ENCODE measurements at places on chromosomes 7 and 10.
A peak's percentile ranks its signal among the peaks of the same experiment; 100 is the strongest.

- no peak for DNase-seq
Measured at GRCh38 chr7:155785536-155785935, 26.7 kb downstream of the SHH start.

DNA sequence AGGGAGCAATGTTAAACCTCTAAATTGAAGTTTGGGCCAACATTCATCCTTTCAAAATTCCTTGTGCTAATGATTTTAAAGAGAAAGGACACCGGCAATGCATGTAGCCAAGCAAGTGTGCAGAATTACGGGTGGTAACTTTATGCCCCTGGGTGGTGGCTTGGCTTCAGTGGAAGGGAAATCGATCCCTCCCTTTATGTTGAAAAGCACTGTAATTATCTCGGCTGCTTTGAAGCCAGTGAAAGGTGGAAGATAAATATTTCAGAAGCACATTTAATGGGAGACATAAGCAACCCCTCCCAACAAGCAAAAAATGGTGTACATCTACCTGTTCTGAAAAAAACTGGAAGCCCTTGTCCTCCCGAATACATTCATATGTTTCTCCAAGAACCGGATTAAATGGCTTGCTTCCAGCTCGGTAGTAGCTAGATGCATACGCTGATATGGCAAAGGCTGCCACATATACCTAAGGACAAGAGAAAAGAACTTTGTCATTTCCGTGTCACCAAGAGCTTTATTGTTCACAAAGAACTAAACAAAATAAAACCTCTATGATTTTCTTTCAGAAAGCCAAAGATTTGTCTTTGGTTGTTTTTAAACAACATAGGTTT, 73.3 kb upstream of the GSDME start:
- no peak for DNase-seq

- DNase-seq = peak; percentile 3
Measured at GRCh38 chr10:71213127-71213621, 804 bp downstream of the UNC5B start.

DNA sequence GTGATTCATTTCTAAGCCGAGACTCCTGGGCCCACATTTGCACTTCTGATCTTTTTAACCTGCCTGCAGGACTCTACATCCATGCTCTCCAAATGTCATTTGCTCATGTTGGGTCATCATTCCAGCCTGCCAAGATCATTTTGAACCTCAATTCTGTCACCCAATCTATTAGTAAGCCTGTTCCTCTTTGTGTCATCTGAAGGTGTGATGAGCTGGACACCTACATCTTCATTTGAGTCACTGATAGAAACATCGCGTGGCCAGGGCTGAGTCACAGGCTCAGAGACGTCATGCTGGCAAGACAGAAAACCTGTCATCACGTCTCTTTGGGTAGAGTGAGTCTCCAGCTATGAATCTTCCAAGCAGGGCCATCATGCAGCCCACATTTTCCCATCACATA, 65.3 kb upstream of the SLF2 start:
- DNase-seq = no peak

DNA sequence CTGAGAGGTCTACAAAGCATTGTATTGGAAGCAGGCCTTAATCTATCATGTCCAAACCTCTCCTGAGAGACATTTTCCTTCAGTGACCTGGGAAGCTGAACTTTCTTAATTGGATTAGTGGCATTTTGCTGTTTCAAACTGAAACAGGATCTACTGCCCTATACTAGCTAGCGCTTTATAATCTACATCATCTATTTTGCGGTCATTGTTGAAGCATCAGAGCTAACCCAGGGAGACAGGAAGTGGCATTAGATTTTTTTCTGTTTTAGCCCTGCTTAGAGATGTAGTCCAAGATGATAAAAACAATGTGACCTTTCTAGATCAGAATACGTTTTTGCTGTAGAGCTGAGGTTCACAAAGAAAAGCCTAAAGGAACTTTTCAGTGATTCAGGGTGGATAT, 147.4 kb upstream of the AGR3 start:
- DNase-seq = no peak

DNA sequence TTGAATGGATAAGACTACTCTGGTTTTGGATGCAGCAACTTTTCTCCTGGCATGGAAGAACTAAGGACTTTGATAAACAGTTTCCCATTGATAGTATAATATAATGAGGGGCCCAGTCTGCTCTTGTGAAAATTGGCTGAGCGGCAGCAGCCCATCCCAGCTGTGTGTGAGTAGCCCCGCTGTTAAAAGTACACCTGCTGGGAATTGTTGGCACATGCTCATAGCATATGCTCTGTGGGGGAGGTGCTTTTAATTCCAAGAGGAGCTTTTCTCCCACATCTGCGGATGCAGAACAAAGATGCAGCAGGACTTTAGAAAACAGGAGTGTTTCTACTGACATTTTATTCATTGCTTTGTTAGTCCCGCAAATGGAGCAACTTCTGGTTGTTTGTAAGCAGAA, 19.0 kb downstream of the SRI start:
- no peak for DNase-seq

- DNase-seq = no peak
Measured at GRCh38 chr7:16951483-16952080, 69.8 kb upstream of the AGR3 start.

GRCh38 chr10:78330884-78331283, 297.2 kb downstream of the RPS24 start:
- DNase-seq = no peak

- no peak for DNase-seq
Measured at GRCh38 chr7:40350100-40350499, 215.3 kb downstream of the SUGCT start.

- no peak for DNase-seq
Measured at GRCh38 chr10:112332022-112332421, 41.9 kb upstream of the ACSL5 start.

- no peak for DNase-seq
Measured at GRCh38 chr7:155217634-155218033, 80.0 kb upstream of the INSIG1 start.

DNA sequence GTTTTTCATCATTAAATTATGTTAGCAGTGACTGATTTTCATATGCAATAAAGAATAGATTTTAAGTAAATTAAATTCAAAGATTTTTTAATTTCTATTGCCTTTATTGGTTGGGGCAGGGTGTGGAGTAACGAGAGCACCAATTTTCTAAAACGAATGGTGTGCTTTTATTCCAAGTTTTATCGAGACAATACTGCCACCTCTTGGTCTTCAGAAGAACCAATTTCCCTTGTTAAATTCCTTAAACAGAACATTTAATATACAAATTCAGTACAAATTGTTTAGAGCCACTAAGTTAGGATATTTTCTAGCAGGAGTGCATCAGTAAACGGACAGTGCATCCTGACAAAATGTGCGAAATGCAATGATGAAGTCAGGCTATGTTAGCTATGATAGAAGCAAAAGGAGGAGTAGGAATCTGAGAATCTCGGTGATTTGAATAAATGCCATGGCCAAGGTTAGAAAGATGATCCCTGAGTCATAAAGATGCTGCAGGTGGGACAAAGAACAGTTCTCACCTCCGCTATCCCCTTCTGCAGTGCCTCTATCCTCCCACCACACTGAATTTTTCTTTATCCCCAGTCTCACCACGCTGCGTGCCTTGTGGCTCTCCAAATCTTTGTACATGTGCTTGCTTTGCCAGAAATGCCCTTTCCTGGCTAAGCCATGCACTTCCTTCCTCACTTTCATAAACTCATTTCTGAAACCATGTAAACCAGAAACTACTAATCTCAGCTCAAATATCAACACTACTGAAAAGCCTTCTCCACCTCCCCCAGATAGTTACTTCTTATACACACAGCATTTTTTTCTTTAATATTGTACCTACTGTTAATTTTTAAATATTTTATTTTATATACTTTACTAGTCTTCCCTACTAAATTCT, 31.9 kb upstream of the AGBL3 start:
- no peak for DNase-seq

DNA sequence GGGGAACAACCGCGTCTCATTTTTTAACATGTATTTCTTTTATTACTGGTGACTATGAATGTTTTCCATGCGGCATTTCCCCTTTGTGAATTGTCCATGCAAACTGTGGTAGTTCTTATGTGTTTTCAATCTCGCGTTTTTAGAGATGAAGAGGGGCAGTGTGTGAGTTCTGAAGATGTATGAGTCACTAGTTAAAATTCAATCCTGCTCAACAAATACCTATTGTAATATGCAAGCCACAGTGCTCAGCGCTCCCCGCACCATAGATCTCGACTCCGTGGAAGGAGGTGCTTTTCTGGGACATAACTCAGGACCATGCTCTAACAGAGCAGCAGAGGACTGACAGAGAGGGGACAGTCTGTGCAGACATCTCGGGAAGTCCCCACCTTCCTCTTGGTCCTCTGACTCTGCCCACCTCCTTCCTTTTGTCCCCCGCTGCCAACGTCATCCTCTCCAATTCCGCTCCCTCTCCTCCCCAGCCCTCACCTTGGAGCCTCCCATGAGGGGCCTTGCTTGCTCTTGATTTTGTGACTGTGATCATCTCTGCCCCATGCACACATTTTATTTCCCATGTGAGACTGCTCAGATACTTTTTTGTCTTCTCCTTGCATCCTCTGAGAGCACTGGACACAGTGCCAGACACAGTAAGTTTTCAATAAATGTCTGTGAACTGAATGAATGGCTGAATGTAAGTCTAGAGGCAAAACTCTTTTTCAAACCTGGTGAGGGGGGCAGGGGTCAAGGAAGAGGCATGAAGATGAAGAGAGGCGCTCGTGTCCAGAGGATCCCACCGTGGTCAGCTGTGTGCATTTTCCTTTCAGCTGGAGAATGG, 42.7 kb upstream of the PLEKHA1 start:
- no peak for DNase-seq

DNA sequence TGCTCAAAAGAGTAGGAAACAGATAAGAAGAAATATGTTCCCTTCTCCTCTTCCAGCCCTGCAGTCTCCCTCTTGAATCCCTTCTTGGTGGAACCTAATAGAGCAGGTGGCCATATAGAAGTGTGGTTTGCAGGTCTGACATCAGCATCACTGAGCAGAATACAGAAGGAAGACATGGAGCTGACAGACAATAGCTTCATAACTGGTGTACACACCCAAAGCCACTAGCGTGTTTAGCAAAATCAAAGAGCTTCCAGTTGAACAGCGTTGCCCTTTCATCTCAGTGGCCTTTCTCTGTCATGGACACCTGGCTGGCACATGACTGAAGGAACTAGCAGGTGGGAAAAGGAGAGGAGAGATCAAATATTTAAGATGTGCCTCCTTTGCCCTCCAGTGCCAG, 245.5 kb downstream of the BAMBI start:
- DNase-seq = no peak

DNA sequence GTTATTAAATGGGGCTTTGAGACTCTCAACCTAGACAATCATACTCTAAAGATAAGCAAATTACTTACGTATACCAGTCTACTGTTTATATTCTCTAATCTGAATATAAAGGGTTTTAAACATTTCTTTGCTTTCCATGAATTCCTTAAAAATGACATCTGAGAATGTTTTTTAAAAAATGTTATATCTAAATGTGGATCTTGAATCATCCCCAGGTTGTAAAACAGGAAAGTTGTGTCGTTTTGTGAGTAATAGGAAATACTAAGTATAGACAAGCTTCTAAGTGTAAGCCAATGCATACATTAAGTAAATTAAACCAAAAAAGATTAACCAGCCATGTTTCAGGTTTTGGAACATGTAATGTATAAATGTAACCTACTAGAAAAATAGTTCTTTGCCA, 26.8 kb downstream of the ADD3 start:
- no peak for DNase-seq

DNA sequence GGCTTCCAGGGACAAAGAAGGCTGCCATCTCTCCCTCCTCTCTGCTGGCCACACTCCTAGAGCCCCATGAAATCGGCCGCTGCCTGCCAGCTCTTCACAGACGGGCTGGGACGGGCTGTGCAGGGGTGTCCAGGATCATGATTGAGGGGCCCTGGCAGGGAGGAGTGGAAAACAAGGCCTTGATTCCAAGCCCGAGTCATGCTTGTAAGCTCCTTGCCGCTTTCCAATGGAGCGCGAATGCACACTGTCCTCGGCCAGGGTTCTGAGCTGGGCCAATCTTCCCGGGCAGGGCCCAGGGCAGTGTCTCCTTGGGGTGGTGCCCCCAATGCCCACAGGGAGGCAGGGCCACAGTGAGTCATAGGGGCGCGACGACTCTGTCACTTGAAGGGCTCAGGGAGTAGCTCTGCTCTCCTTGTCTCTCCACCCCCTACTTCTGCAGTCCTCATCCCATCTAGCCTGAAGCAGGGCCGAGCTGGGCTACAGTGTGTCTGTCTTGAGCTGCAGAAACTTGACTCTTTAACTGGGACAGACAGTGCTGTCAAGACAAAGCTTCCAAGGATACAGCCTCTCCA, 186.2 kb upstream of the SVIL start:
- no peak for DNase-seq

DNA sequence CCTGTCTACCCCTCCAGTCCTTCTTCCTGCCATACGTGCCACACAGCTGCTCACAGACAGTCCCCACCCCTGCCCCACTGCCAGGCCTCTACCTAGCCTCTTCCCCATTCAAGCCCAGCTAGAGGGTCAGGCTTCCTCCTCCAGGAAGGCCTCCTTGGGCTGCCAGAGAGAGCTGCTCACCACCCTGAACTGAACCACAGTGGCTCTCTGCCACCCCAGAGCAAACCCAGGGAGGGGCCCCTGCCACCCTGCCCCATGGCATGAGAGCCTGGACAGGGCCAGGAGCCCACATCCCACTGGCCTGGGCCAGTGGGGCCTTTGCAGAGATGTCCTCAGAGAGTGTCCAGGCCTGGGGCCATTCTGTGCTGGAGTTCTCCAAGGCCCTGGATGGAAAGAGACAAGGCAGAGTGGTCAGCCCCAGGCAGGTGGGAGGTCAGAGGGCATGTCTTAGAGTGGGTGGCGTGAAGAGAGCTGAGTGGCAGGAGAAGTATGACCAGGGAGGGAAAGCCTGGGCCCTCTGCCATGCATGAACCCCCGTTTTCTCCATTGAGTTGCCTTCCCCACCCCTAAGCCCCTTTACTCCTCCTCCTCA, 40.4 kb downstream of the TMEM270 start:
- no peak for DNase-seq

- DNase-seq = no peak
Measured at GRCh38 chr7:132942701-132943100, 139.2 kb downstream of the CHCHD3 start.

GRCh38 chr10:655184-655583, 34.3 kb downstream of the DIP2C start:
- DNase-seq = no peak

- DNase-seq = no peak
Measured at GRCh38 chr7:141118767-141119166, 44.9 kb downstream of the TMEM178B start.

GRCh38 chr7:3978839-3979238, 677.8 kb downstream of the SDK1 start:
- DNase-seq = no peak

DNA sequence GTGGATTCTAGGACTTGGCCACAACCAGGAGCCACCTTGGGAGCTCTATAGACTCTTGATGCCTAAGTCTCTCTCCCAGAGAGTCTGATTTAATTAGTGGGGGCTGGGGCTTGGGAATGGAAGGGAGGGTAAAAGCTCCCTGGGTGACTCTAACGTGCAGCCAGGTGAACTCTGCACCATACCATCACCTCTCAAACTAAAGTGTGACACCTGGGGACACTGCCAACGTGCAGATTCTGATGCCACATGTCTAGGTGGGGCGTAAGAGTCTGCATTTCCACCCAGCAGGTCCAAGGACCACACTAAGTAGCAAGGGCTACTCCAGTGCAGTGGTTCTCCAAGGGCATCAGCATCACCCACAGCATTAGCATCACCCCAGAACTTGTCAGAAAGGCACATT, 28.3 kb downstream of the LRRC20 start:
- no peak for DNase-seq

GRCh38 chr10:43350156-43350555, 21.3 kb upstream of the FXYD4 start:
- no peak for DNase-seq

GRCh38 chr7:22934023-22934422, 79.9 kb downstream of the HYCC1 start:
- no peak for DNase-seq

Data from CD4-positive, alpha-beta T cell treated with Interferon gamma for 1 hour (primary cell).